ENCODE measurements at places on chromosomes 6 and 20. TPM values are rescaled to one million over a fixed set of nuclear protein-coding genes. Genes with fewer than 3 reads are reported as not detected.
A peak's percentile ranks its signal among the peaks of the same experiment; 100 is the strongest.

GRCh38 chr6:168520233-168520632 is 79.2 kb downstream of the SMOC2 start:
- no peak for DNase-seq

GRCh38 chr20:59752101-59752586 is 147.8 kb downstream of the PHACTR3 start:
- no peak for DNase-seq

GRCh38 chr6:14943116-14943515 is 302.8 kb upstream of the JARID2 start:
- DNase-seq = no peak

GRCh38 chr6:118468682-118469465 is 79.2 kb upstream of the PLN start:
- no peak for DNase-seq

GRCh38 chr20:63064745-63065711 is 58.3 kb upstream of the BHLHE23 start:
- DNase-seq = peak; percentile 56

DNA sequence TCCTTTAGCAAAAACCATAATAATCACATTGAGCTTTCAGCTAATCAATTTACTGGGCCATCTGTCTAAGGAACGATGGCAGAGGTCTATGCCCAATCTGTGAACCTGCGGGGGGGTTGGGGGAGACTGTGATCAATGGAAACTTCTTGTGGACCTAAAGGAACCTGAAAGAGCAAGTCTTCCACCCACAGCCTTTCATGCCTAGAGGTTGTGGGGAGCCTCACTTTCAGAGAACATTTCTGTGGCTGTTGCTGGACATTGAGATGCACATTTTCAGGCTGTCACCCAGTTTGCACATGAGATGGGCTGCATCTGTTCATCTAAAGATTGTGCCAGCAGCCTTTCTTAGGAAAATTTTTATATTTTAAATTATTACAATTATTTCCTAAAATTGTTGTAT is 310.0 kb upstream of the SPTLC3 start:
- DNase-seq = no peak

POU3F2 gene
- total RNA-seq = not detected

IPCEF1 gene
- total RNA-seq = not detected

MRPS18A gene
- 29.8 TPM for total RNA-seq
